Glutamatergic neuron (in vitro differentiated cells): ENCODE measurements at places on chromosomes 2 and 18. TPM values are rescaled to one million over a fixed set of nuclear protein-coding genes. Genes with fewer than 3 reads are reported as not detected.

DNA sequence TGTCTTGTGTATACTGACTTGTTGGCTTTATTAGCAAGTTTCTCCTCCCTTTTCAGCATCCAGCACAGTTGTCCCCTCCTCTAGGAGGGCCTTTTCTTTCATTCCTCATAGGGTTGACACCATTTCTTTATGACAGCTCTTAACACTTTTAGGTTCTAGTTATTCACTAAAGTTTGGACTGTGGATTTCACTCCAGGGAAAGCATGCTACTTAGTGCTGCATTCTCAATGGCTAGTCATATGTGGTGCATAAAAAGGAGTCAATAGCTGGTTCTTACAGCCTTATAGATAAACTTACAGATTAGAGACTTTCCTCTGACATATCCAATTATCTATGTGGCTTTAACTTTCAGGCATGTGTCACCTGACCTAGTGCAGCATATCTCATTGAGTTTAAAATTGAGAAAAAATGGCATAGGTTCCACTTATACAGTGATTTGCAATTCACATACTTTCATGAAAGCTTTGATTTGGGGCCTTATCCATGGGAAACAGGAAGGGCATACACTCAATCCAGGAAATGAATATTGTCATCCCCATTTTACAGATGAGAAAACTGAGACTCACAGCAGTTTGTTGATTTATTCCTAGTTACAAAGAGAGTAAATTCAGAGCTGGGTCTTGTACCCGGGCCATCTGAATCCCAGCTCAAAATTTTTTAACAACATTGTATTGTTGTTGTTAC is 289.7 kb downstream of the LPIN1 start:
- DNase-seq = no peak

The CD8B2 gene
- not detected for total RNA-seq

- no peak for DNase-seq
Measured at GRCh38 chr18:40904295-40904694, 1050.7 kb upstream of the PIK3C3 start.

The THUMPD2 gene
- total RNA-seq = 6.0 TPM

The TMEM182 gene
- total RNA-seq = 5.8 TPM

DNA sequence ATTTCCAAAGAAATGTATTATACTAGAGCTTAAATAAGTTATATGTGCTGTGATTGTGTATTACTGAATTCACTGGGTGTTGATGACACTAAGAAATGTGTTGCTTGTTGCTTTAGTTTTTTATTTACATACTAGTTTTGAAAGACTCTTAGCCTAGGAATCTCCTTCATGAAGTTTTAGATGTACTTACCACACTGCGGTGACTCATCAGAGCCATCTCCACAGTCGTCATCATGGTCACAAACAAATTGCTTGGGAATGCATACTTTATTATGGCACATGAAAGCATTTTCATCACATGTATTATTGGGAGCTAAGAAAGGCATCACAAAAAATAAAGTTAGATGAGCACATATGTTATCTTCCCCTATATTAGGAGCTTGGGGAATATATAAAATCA is 1624.2 kb downstream of the LRP1B start:
- DNase-seq = no peak

The DCC gene
- total RNA-seq = 5.6 TPM

- DNase-seq = no peak
Measured at GRCh38 chr2:46535360-46535759, 56.0 kb downstream of the TMEM247 start.

The ACTR3 gene
- total RNA-seq = 154 TPM
